ENCODE measurements at places on chromosomes 4 and X. TPM values are rescaled to one million over a fixed set of nuclear protein-coding genes. Genes with fewer than 3 reads are reported as not detected.

EPHA5 gene
- total RNA-seq = 0.27 TPM

- no peak for DNase-seq
Measured at GRCh38 chr4:71550220-71551165, 211.7 kb downstream of the SLC4A4 start.

GRCh38 chrX:21354725-21355124 lies 19.5 kb upstream of the CNKSR2 start:
- DNase-seq = no peak

- DNase-seq = no peak
Measured at GRCh38 chrX:153370293-153371055, 30.7 kb downstream of the PNMA6E start.

GRCh38 chrX:120749141-120749846 lies 119.4 kb upstream of the C1GALT1C1 start:
- no peak for DNase-seq

GRCh38 chr4:94621491-94622080 lies 136.2 kb upstream of the BMPR1B start:
- DNase-seq = no peak

DNA sequence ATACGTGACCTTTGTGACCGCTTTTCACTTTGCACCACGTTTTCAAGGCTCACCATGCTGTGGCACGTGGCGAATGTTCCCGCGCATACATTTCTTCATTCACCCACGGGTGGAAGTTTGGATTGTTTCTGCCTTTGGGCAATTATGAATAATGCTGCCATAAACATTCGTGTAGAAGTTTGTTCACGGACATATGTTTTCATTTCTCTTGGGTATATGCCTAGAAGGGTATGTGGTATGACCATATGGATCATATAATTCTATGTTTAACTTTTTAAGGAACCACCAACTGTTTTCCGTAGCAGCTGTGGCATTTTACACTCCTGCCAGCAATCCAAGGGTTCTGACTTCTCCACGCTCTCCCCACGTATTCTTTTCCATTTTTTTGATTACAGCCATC lies 60.9 kb upstream of the MXD4 start:
- DNase-seq = no peak

SLITRK4 gene
- 4.9 TPM for total RNA-seq

DNA sequence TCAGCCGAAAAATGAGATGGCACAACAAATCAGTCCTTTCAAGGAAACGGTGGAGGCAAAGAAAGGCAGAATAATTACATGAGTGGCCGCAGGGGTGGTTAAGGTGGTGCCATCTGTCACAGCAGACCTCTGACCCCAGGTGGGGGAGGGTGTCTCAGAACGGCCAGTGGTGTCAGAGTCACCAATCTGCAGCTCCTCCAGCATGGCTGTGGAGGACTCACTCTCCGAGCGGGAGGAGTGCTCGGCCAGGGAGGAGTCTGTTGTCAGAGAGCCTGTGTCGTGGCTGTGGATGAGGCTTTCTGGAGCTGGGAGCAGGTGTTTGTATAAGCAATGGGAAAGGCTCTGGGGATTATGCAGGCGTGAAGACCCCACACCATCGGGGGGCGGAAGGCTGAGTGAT lies 130.3 kb upstream of the PDLIM3 start:
- no peak for DNase-seq

GYPE gene
- total RNA-seq = 1.1 TPM

GRCh38 chr4:53863736-53864365 lies 200.6 kb downstream of the CHIC2 start:
- no peak for DNase-seq

DNA sequence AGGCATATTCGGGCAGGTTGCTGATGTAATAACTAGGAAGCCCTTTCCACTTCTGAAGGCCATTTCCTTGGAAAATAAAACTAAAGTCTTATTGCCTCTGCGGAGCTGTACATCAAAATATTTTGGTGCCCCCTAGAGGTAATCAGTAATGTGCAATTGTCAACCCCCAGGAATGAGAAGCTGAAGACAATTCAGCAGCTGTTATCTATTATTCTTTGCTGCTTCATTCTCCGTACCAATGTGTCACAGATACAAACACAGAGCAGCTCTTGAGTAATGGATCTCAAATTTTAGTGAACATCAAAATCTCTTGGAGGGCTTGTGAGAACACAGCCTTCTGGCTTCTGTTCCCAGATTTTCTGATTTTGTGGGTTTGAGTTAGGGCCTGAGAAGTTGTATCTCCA lies 3.5 kb upstream of the SLIT2 start:
- DNase-seq = no peak

DNA sequence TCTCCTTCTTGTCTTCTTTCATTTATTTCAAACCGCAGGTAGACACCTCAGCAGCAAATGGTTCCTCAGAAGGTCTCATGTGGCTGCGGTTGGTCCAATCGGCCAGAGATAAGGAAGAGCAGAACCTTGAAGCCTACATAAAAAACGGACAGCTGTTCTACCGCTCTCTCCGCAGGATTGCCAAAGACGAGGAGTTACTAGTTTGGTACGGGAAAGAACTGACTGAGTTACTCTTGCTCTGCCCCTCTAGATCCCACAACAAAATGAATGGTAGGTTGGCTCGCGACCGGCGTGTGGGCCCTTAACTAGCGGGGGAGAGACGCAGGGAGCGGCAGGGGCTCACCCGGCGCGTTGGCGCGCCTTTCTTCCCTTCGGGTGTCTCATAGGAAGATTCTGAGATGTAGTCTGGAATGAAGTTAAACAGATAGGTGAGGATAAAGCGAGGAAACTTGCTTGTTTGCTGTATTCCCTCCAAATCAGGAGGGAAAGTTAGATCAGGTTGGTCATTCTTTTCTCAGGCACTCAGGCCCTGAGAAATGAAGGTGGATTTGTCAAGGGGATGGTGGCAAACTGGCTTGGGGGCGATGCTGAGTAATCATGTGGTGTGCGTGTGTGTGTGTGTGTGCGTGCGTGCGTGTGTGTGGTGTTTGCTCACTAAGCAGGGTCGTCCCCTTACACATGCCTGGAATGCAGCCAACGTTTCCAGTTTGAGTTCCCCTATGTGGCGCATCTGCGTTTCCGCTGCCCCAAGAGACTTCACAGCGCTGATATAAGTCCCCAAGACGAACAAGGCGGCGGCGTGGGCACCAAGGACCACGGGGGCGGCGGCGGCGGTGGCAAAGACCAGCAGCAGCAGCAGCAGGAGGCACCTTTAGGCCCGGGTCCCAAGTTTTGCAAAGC lies 4.2 kb downstream of the PRDM8 start:
- no peak for DNase-seq

DNA sequence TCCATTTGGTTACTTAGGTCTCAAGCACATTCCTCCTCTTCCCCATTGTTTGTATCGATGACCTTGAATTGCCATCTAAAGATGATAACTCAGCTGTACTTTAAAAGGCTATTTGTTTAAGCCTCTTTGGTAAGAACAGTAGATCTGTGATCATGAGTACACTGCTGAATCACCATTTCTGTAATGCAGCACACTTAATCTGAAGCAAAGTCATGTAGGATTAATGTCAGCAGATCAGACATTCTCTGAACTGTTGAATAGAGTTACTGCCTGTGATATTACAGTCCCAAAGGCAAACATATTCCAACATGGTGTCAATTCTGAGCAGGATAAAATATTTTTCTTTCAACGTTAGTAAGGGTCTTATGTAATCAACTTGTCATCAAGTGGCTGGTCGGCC lies 631.6 kb downstream of the TECRL start:
- no peak for DNase-seq

JAKMIP1 gene
- total RNA-seq = 0.28 TPM

DNA sequence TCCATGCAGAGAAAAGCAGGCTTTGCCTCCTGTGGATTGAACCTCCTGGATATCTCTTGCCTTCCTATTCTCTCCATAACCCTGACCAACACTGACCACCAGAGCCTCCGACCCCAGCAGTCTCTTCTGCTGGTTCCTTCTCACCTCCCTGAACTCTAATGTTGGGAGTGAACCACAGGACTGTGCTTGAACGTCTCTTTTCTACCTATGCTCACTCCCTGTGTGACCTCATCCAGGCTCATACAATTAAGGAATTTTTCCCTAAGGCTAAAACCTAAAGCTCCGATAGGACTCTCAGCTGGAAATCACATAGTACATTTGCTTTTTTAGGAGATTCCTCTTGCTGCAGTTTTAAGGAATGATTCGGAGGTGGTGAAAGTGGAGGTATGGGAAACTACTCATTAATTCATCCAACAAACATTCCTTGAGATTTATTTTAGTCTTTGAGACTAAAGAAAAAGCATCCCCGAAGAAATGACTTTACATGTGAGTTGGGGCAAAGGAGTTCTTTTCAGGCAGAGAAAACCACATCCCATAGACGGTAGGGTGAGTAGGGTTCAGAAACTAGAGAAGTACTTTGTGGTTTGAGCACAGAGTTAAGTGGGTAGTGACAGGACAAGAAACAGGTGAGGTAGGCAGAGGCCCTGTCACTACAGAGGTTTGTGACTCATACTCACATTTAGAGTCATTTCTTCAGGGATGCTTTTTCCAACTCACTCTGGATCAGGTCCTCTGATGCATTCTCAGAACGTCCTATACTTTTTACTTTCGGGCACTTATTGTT lies 30.8 kb downstream of the NDNF start:
- DNase-seq = no peak

Measured in thoracic aorta (tissue), 2 donors.